Adipose tissue (tissue), 3 donors: ENCODE measurements at places on chromosomes 4 and X. TPM values are rescaled to one million over a fixed set of nuclear protein-coding genes. Genes with fewer than 3 reads are reported as not detected.

MXRA5 gene
- 1.00 TPM for polyA plus RNA-seq

NWD2 gene
- polyA plus RNA-seq = 1.0 TPM

TEX13D gene
- not detected for polyA plus RNA-seq

MTNR1A gene
- polyA plus RNA-seq = not detected

GYG2 gene
- polyA plus RNA-seq = 441 TPM

ADGRG2 gene
- 7.6 TPM for polyA plus RNA-seq

AKAP4 gene
- not detected for polyA plus RNA-seq

UGT8 gene
- polyA plus RNA-seq = 2.9 TPM

RAB9B gene
- polyA plus RNA-seq = 0.45 TPM

ZC4H2 gene
- polyA plus RNA-seq = 2.4 TPM

TRIM75 gene
- polyA plus RNA-seq = not detected

TEX13C gene
- polyA plus RNA-seq = not detected

SLC9A7 gene
- polyA plus RNA-seq = 2.5 TPM

SOD3 gene
- polyA plus RNA-seq = 50.0 TPM

GABRA4 gene
- not detected for polyA plus RNA-seq
